ENCODE measurements at places on chromosomes 11 and 22. TPM values are rescaled to one million over a fixed set of nuclear protein-coding genes. Genes with fewer than 3 reads are reported as not detected.

GRCh38 chr11:72750086-72750485 lies 2.1 kb downstream of the ARAP1 start:
- H3K4me1 ChIP-seq: peaks cover 49% of the 10 kb centered on the region
- H3K27ac ChIP-seq: 0 out of 2 replicates have a peak overlapping the region, but pooled peaks have one; percentile 20
- no peaks in the 10 kb centered on the region for H3K27me3 ChIP-seq

DNA sequence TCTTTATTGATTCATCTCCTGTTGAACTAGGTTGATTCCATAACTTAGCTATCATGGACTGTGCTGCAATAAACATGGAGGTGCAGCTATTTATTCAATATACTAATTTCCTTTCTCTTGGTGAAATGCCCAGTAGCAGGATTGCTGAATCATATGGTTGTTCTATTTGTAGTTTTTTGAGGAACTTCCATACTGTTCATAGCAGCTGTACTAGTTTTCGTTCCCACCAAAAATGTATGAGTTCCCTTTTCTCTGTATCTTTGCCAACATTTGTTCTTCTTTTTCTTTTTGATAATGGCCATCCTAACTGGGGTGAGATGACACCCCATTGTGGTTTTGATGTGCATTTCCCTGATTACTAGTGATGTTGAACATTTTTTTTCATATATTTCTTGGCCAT lies 87.2 kb upstream of the NAV2 start:
- no peaks in the 10 kb centered on the region for H3K27me3 ChIP-seq
- H3K36me3 ChIP-seq: no peaks in the 10 kb centered on the region
- DNase-seq: no peak
- H3K27ac ChIP-seq: no peak overlapping the region

- H3K4me1 ChIP-seq: peaks cover 36% of the 10 kb centered on the region
- H3K36me3 ChIP-seq: peaks cover 20% of the 10 kb centered on the region
- no peak for DNase-seq
- no peak overlapping the region for H3K4me3 ChIP-seq
- H3K27ac ChIP-seq: no peak overlapping the region
- H3K27me3 ChIP-seq: no peaks in the 10 kb centered on the region
Observed at GRCh38 chr22:40410731-40411505, 40.5 kb downstream of the SGSM3 start.

DNA sequence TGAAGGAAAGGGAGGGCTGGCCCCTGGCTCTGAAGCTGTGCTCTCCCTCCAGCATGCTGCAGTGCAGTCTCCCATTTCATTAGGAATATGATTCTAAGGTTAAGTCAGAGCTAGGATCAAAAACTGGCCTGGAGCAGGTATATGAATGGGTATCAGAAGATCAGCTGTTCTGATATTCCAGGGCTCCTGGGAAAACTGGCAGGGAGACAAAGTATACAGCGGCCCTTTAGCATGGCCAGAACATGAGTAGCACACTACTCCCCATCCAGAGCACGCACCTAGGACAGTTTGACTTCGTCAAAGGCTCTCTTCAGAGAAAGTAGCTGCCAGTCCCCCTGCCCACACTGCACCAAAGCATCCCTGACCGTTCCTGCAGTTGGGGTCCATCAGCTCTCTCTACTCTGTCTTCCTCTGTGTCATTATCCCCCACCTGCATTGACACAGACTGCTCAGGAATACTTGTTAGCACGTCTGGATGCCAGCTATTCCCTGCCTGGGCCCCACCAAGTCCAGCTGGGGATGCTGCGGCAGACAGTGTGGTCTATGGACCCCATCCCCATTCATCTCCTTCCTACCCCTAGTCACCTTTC lies 4.0 kb upstream of the FCHSD2 start:
- no peaks in the 10 kb centered on the region for H3K36me3 ChIP-seq
- peaks cover 70% of the 10 kb centered on the region for H3K4me1 ChIP-seq
- no peak for DNase-seq
- no peak overlapping the region for H3K4me3 ChIP-seq
- H3K27ac ChIP-seq: peak overlapping the region; percentile 80

GRCh38 chr22:36435516-36436415 lies 45.7 kb downstream of the TXN2 start:
- H3K4me1 ChIP-seq: peaks cover 21% of the 10 kb centered on the region
- peak; percentile 52 for DNase-seq

- no peaks in the 10 kb centered on the region for H3K4me1 ChIP-seq
- DNase-seq: no peak
- H3K27me3 ChIP-seq: no peaks in the 10 kb centered on the region
- H3K36me3 ChIP-seq: no peaks in the 10 kb centered on the region
Observed at GRCh38 chr11:76329084-76329648, 51.8 kb downstream of the THAP12 start.

DNA sequence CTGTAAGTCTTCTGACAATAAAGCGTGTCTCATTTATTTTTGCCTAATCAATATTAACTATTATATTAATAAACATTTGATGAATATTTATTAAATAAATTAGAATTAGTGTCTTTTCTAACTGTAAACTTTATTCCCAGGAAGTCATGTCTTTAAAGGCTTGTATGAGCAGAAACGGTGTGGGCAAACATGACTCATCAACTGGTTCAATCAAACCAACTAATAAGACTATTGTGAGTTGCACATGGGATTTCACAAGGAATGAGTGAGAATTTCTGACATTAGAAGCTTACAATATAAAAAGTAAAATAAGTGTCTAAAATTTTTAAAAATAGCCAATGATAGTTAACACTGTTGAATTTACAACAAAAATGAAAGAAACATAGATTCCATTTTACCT lies 259.2 kb upstream of the CTSC start:
- H3K4me3 ChIP-seq: no peak overlapping the region
- H3K27ac ChIP-seq: no peak overlapping the region
- no peaks in the 10 kb centered on the region for H3K4me1 ChIP-seq
- no peaks in the 10 kb centered on the region for H3K36me3 ChIP-seq
- H3K27me3 ChIP-seq: no peaks in the 10 kb centered on the region

GRCh38 chr22:50258361-50259292 lies 2.9 kb downstream of the MAPK12 start:
- no peak for DNase-seq
- no peak overlapping the region for H3K27ac ChIP-seq
- no peaks in the 10 kb centered on the region for H3K36me3 ChIP-seq
- H3K4me1 ChIP-seq: peaks cover 10% of the 10 kb centered on the region
- H3K4me3 ChIP-seq: no peak overlapping the region
- no peaks in the 10 kb centered on the region for H3K27me3 ChIP-seq

GRCh38 chr11:34907934-34908593 lies 8.1 kb downstream of the APIP start:
- no peak overlapping the region for H3K27ac ChIP-seq
- H3K27me3 ChIP-seq: no peaks in the 10 kb centered on the region
- H3K4me3 ChIP-seq: no peak overlapping the region
- H3K36me3 ChIP-seq: no peaks in the 10 kb centered on the region
- peaks cover 4% of the 10 kb centered on the region for H3K4me1 ChIP-seq

DNA sequence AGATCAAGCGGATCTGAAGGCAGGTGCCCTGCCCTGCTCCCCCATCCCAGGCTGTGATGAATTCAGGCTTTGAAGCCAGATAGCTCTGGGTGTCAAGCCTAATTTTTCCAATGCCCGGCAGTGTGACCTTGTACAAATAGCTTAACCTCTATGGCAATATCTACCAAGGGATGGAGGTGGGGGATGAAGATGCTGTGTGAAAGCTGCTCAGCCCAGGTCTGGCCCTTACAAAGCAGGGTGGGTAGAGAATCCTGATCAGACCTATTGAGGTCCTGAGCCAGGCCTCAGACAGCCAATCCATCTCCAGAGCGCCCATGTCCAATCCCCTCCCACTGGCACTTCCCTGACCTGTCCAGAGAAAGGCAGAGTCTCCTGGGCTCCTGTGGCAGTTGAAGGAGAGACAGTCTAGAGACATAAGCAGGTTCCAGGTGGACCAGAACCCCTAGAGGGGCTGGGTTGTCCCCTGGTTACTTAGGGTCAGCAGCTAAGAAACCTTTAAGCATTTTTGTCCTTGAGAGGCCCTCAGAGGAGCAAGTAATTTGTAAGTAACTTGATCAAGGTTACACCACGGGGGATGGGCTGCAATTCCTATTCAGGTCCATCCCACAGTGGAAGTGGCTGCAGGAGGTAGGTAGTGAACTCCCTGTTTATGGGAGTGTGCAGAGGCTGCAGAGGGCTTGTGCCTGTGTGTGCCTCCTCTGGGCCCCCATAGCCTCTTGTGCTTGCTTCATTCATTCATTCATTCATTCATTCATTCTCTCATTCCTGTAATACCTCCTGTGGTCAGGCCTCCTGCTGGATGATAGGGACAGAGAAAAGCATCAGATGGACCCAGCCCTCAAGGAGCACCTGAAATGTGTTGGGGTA lies 10.4 kb downstream of the P2RY2 start:
- H3K4me3 ChIP-seq: no peak overlapping the region
- H3K4me1 ChIP-seq: no peaks in the 10 kb centered on the region
- no peak for DNase-seq
- no peak overlapping the region for H3K27ac ChIP-seq

DNA sequence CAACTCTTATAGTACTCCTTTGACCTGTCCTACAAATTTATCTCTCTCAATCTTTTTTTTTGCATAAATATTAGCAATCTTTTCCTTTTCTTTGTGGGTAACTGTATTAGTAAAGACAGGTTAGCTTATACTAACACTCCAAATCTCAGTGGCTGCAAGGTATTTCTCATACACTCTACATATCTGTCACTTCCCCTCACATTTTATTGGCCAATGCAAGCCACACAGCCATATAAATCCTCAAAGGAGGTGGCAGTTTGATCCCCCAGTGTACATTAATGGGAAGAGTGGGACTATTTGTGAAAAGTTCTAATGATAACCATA lies 42.6 kb upstream of the EED start:
- H3K27ac ChIP-seq: peak overlapping the region; percentile 82
- peaks cover 15% of the 10 kb centered on the region for H3K4me1 ChIP-seq
- no peaks in the 10 kb centered on the region for H3K27me3 ChIP-seq
- DNase-seq: no peak

DNA sequence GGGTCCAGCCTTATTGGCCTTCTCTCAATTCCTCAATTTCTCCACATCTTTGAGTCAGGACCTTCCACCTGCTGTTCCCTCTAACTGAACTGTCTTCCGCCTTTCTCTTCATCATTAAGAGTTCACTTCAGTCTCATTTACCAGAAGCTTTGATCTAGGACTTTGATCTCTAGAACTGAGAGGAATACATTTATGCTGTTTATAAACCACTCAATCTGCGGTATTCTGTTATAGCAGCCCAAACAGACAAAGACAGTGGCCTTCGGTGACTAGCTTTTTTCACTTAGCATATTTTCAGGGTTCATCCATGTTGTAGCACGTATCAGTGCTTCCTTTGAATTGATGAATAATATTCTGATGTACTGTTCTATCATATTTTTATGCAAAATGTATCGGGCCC lies 10.5 kb downstream of the CLPB start:
- no peaks in the 10 kb centered on the region for H3K27me3 ChIP-seq
- no peak overlapping the region for H3K27ac ChIP-seq
- no peak overlapping the region for H3K4me3 ChIP-seq
- peaks cover 9% of the 10 kb centered on the region for H3K4me1 ChIP-seq
- DNase-seq: no peak

DNA sequence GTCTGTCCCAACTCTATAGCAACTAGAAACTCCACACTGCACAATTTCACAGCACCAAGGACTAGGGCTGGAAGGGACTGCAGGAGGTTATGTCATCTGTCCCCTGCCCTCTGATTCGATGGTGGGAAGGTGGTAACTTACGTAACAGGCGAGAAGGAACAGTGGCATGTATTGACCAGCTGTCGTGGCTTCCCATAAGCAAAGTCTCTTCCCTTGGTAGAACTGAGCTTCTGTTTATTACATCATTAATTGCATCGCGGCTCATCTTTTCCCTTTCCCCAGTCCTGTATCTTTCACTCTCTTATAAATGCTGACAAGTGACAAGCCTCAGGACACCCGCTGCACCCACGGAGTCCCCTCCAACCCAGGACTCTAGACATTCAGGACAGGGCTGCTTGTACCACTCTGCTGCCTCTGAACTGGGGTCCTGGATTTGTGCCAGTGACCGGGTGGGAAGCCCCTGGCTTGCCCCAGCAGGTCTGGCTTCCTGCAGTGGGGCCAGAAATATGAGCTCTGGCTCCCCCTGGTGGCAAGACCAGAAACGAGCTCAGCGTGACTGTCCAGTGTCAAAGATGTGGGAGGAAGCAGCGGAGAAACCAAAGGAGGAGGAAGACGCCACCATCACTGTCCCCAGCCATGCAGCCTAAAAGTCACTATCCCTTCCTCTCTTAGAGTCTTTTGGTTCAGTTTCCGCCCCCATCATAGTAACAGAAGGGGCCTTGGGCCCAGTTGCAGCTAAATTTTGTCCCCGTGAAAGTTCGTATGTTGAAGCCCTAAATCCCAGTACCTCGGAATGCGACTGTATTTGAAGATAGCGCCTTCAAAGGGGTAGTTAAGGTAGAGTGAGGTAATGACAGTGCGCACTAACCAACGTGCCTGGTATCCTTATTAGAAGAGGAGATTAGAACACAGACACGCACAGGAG lies 84.5 kb downstream of the ISX start:
- H3K4me1 ChIP-seq: peaks cover 19% of the 10 kb centered on the region
- H3K36me3 ChIP-seq: no peaks in the 10 kb centered on the region
- H3K4me3 ChIP-seq: no peak overlapping the region
- peak overlapping the region; percentile 56 for H3K27ac ChIP-seq
- DNase-seq: no peak

DNA sequence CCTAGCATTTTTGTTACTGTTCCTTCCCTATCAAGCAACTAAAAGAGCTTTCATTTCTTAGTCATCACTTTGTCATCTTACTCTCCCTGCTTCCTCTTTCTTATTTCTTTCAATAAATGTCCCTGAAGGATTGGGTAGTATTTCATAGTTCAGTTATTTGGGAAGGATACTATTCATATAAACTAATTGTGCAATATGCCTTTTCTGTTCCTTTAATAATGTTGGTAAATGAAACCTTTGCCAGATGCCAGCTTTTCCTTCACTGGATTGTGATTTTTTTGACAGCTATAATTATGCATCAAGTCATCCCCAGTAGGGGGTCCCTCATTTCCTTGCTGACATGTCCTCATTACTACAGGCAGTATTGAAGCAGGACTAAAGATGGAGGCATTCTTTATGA lies 101.7 kb downstream of the ATM start:
- H3K27ac ChIP-seq: no peak overlapping the region
- H3K27me3 ChIP-seq: no peaks in the 10 kb centered on the region
- H3K4me1 ChIP-seq: no peaks in the 10 kb centered on the region
- no peak overlapping the region for H3K4me3 ChIP-seq
- no peak for DNase-seq

The ZNF280A gene
- total RNA-seq: not detected

The CBL gene
- 27.1 TPM for total RNA-seq

The HNRNPUL2 gene
- 50.5 TPM for total RNA-seq

The OR2AT4 gene
- total RNA-seq: not detected

The OR52H1 gene
- total RNA-seq: 0.19 TPM

Measured in GM12878 (cell line).